ENCODE measurements at places on chromosomes 2 and 18.

GRCh38 chr2:108351889-108352288 lies 25.9 kb upstream of the SULT1C4 start:
- DNase-seq: no peak

- no peak for DNase-seq
These were observed 140.5 kb upstream of the HNRNPA3 start for GRCh38 chr2:177072090-177072489.

- no peak for DNase-seq
These were observed 55.9 kb upstream of the ATL2 start for GRCh38 chr2:38432820-38433606.

DNA sequence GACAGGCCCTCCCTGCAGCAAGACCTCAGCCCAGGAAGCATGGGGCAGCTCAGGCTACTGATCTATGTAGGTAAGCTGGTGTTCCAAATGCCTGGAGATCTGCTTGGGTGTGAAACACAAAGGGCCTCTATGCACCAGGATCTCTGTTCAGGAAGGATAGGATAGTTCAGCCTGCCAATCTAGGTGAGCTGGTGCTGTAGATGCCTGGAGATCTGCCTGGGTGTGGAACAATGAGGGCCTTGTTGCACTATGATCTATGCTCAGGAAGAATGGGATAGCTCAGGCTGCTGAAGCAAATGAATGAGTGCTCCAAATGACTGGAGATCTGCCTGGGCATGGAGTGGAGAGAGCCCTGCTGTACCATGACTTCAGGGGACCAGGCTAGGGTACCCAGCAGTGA lies 48.9 kb upstream of the MYL1 start:
- no peak for DNase-seq

DNA sequence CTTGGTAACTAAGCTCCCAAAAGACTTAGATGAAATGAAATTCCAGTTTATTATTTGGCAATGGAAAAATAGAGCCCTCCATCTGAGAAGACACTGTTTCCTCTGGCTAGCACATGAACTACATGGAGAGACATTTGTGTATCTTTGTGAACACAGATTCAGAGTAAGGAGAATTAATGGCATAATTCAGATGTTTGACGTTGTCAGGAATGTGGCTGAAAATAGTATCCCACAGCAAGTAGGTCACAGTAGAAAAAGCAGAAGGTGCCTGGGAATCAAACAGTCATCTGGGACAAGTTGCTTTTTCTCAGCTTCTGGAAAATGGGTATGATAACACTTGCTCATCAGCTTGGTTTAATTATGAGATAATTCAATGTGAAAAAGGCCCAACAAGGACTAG lies 288.6 kb downstream of the PTPRM start:
- DNase-seq: no peak
